ENCODE measurements at places on chromosomes 16 and 17. TPM values are rescaled to one million over a fixed set of nuclear protein-coding genes. Genes with fewer than 3 reads are reported as not detected.

GRCh38 chr17:75864448-75864871 lies 9.3 kb upstream of the WBP2 start:
- peak; percentile 73 for DNase-seq
- H3K27me3 ChIP-seq, result no peaks in the 10 kb centered on the region

GRCh38 chr17:79619196-79619595 lies 8.3 kb upstream of the RBFOX3 start:
- no peaks in the 10 kb centered on the region for H3K4me1 ChIP-seq
- H3K36me3 ChIP-seq, result no peaks in the 10 kb centered on the region
- H3K4me3 ChIP-seq, result no peak overlapping the region

DNA sequence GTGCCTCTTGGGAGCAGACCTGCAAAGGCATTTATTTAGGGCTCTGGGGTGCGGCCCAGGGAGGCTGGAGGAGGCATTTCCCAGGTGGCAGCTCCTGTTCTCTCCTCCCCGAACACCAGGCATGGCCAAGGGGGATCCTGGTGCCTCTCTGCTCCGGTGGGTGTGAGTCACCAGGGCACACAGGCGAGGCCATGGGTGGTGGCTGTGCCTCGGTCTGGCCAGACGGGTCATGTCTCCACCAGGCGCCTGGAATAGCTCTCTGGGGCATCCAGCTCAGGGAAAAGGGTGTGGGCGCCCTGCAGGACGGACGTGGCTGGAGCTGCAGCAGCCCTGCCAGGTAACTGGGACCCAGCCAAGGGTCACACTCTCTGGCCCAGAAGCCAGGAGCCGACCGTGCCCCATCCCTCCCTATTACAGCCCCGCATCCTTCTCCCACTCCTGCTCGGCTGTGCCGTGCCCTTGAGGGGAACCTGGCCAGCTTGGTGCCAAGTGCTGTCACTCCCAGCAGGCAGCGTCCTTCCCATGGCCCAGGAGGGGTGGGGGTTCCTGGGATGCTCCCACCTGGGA lies 25.8 kb downstream of the SOX8 start:
- H3K4me3 ChIP-seq, result no peak overlapping the region
- H3K27me3 ChIP-seq, result peaks cover 6% of the 10 kb centered on the region
- H3K4me1 ChIP-seq, result peaks cover 26% of the 10 kb centered on the region
- DNase-seq, result no peak
- no peak overlapping the region for H3K27ac ChIP-seq

- H3K4me1 ChIP-seq, result no peaks in the 10 kb centered on the region
- no peak for DNase-seq
- H3K27me3 ChIP-seq, result no peaks in the 10 kb centered on the region
- no peaks in the 10 kb centered on the region for H3K36me3 ChIP-seq
- no peak overlapping the region for H3K27ac ChIP-seq
Observed at GRCh38 chr16:64392456-64392855, 729.4 kb downstream of the CDH11 start.

The HSD3B7 gene
- total RNA-seq, result 3.4 TPM

The DVL2 gene
- 53.2 TPM for total RNA-seq

The CLEC16A gene
- total RNA-seq, result 35.1 TPM
